Left lung (tissue), 14 donors: ENCODE measurements at places on chromosomes 2 and 18. TPM values are rescaled to one million over a fixed set of nuclear protein-coding genes. Genes with fewer than 3 reads are reported as not detected.

- no peaks in the 10 kb centered on the region for H3K27me3 ChIP-seq
- H3K4me3 ChIP-seq = no peak overlapping the region
- H3K27ac ChIP-seq = no peak overlapping the region
- DNase-seq = no peak
Observed at GRCh38 chr2:59930430-59930829, 623.0 kb downstream of the BCL11A start.

DNA sequence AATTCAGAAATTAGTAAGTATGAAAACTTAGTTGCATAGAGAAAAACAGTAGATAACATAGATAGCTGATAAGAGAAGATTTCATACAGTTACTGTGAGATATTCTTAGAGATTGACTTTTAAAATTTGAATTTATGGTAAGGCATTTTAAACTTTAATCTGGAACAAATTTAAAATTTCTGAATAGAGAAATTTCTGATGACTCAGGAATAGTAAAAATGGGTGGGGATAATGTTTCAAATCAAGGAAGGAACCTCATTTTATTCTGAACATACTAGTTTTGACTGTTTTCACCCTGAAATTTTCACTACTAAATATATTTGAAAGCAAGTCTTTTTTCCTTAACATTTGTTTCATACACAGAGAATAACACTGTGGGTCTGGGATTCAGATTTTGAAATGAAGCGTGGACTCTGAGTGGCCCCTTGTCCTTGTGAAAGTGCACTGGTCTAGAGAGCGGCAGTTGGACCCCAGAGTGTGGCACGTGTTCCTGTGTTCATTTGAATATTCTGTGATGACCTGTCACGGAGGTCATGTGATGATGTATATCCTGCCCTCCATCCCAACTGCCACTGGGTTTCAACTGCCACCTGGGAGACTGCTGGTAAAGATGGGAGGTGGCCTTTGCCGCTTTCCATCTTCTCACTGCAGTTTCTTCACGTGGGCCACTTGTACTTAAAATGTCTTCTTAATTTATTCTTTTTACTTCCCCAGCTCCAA, 38.5 kb upstream of the RAB6D start:
- H3K36me3 ChIP-seq = no peaks in the 10 kb centered on the region
- H3K4me3 ChIP-seq = no peak overlapping the region
- no peak overlapping the region for H3K27ac ChIP-seq
- no peaks in the 10 kb centered on the region for H3K27me3 ChIP-seq
- no peak for DNase-seq
- H3K4me1 ChIP-seq = no peaks in the 10 kb centered on the region

GRCh38 chr2:191625446-191625845, 52.5 kb upstream of the NABP1 start:
- no peaks in the 10 kb centered on the region for H3K4me1 ChIP-seq
- DNase-seq = no peak
- H3K4me3 ChIP-seq = no peak overlapping the region
- H3K27me3 ChIP-seq = no peaks in the 10 kb centered on the region
- H3K27ac ChIP-seq = peak overlapping the region; percentile 67
- no peaks in the 10 kb centered on the region for H3K36me3 ChIP-seq

GRCh38 chr2:154600927-154601494, 97.5 kb upstream of the KCNJ3 start:
- H3K36me3 ChIP-seq = no peaks in the 10 kb centered on the region
- no peaks in the 10 kb centered on the region for H3K4me1 ChIP-seq
- no peak overlapping the region for H3K27ac ChIP-seq
- DNase-seq = no peak

GRCh38 chr18:11269257-11269656, 119.9 kb upstream of the PIEZO2 start:
- no peaks in the 10 kb centered on the region for H3K36me3 ChIP-seq

DNA sequence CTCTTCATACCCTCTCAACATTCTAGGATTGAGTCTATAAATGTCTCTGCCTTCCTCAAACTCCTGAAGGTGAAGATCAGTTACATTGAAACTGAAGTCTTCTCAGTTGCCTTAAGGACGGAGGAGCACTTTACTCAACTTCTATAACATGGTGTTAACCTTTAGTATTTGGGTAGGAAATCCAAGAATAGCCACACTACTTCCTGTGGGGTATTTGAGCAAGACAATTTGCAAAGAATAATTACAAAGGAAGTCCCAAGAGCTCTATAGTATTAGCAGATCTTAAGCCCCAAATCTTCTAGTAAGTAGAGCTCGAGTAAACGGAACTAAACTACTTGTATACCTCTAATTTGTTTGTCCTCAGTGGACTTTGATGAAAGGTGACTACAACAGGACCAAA, 80.9 kb downstream of the SP100 start:
- no peak overlapping the region for H3K4me3 ChIP-seq
- no peaks in the 10 kb centered on the region for H3K27me3 ChIP-seq

DNA sequence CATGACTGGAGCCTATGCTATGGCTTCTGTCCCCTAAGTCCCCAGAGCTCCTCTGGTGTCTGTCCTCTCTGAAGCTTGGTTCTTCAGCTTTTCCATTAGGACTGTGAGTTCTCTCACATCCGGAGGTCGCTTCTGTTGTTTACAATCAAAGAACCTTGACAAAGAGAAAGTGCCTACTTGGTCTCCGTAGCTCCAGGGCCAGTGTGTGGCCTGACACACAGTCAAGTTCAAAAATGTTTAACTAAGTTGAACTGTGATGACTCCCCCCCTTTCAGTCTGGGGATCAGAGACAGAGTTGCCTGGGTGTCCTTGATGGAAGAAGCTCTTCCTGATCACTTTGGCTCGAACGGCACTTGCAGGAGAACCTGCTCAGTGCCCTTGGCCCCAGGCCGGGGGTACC, 26.3 kb upstream of the YWHAQ start:
- DNase-seq = no peak
- H3K4me1 ChIP-seq = no peaks in the 10 kb centered on the region
- no peak overlapping the region for H3K27ac ChIP-seq
- H3K36me3 ChIP-seq = no peaks in the 10 kb centered on the region
- H3K27me3 ChIP-seq = no peaks in the 10 kb centered on the region

DNA sequence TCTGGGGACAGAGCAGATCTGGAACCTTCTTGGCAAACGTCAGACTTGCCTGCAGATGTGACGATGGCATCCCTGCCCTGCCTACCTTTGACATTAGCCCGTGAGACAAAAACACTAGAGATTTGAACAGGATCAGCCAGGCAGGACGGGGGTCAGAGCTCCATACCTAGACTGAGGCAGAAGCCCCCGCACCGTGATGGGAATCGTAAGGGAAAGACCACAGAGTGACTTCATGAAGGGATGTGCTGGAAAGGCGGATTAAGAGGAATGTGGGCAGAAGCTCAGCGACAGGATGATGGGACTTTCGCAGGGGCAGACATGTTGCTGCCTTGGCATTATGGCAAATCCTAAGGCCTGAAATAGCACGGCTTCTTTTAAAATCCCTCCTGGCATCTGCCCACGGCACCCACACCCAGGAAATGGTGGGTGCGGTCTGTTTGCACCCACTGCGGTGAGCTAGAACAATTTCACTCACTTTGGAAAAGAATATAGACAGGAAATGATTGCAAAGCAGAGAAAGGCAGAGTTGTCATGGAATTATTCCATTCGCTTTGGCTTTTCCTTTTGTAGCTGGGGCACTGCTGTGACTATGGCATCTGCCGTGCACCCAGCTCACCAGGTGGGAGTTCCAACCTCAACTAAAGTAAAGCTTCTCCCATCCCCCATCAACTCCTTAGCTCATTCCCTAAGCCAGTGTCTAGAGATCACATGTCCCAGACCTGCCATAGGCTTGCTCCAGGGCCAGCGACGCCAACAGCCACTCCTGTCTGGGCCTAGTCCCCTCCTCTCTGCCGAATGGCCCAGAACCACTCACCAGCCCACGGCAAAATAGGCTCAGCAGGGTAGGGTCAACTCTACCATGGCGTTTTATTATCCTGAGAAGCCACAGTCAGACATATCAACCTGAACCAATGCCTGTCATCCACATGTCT, 112.7 kb upstream of the NPAS2 start:
- DNase-seq = no peak
- H3K4me3 ChIP-seq = no peak overlapping the region
- H3K27me3 ChIP-seq = no peaks in the 10 kb centered on the region
- H3K4me1 ChIP-seq = no peaks in the 10 kb centered on the region
- no peaks in the 10 kb centered on the region for H3K36me3 ChIP-seq
- H3K27ac ChIP-seq = no peak overlapping the region

GRCh38 chr18:75437979-75438378, 10.5 kb upstream of the SMIM21 start:
- no peak for DNase-seq
- H3K4me3 ChIP-seq = no peak overlapping the region
- H3K4me1 ChIP-seq = no peaks in the 10 kb centered on the region
- H3K36me3 ChIP-seq = no peaks in the 10 kb centered on the region
- no peak overlapping the region for H3K27ac ChIP-seq

DNA sequence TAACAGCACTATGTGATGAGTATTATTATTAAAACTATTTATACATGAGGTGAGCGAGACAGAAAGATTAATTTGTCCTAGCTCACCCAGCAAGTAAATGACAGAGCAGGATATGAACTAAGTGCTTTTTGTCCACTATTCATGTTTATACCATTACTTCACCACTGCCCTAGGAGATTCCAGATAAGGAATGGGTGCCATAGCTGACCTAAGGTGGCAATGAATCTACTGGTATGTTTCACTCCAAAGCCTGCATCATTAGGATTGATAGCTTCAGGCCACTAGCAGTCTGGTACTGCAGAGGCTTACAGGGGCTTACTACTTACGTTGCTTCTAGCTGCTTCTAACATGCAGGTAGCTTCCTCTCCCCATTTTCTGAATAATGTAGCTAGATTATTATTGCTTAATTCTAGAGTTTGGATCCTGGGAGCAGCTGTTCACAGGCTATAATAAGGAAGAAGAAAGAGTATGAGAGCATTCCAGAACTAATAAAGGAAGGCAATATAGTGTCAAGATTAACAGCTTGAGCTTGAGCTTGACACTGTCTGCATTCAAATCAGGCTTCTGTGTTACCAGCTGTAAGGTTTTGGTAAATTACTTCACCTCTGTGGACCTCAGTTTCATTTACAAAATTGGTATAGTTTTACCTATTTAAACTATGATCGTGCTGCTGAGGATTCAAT, 153.7 kb downstream of the GALNT3 start:
- no peak overlapping the region for H3K27ac ChIP-seq
- no peak overlapping the region for H3K4me3 ChIP-seq
- no peaks in the 10 kb centered on the region for H3K27me3 ChIP-seq
- DNase-seq = no peak
- no peaks in the 10 kb centered on the region for H3K36me3 ChIP-seq

- no peak overlapping the region for H3K27ac ChIP-seq
- H3K4me1 ChIP-seq = no peaks in the 10 kb centered on the region
- DNase-seq = no peak
Observed at GRCh38 chr2:33230842-33231241, 245.6 kb upstream of the RASGRP3 start.

GRCh38 chr2:14587119-14587518, 45.4 kb upstream of the LRATD1 start:
- H3K27me3 ChIP-seq = no peaks in the 10 kb centered on the region
- H3K36me3 ChIP-seq = no peaks in the 10 kb centered on the region
- no peak overlapping the region for H3K4me3 ChIP-seq
- H3K27ac ChIP-seq = no peak overlapping the region

GRCh38 chr2:23390152-23390551, 5.2 kb downstream of the KLHL29 start:
- H3K27ac ChIP-seq = no peak overlapping the region
- H3K4me1 ChIP-seq = peaks cover 20% of the 10 kb centered on the region
- DNase-seq = no peak
- H3K27me3 ChIP-seq = peaks cover 79% of the 10 kb centered on the region
- H3K36me3 ChIP-seq = no peaks in the 10 kb centered on the region
- no peak overlapping the region for H3K4me3 ChIP-seq

DNA sequence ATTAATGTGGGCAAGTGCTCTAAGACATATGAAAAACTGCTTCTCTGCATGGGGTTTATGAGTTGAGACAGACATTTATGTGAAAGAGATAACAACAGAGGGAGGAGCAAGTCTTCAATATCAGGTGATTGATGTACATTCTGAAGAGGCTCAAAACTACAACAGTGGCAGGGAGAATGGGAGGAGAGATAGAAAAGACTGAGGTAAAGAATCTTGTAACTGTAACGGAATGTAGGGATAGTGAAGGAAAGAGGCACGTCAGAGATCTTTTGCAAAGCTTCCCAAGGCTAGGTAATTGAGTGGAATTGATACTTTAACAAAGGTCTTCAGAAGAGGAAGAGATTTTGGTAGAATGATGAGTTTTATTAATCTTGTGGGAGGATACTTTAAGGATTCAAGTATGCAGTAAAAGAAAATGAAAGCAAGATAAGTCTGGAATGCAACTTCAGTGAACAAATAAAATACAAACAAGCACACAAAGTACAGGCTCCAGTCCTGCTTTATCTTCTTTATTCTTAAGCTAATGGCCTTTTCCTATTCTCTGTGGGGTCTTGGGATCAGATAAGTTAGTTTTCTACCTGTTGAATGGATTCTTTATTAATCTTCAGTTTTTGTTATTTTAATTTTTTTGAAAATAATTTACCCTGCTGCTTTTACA, 15.0 kb downstream of the SMAD4 start:
- peaks cover 5% of the 10 kb centered on the region for H3K4me1 ChIP-seq
- H3K36me3 ChIP-seq = no peaks in the 10 kb centered on the region
- H3K27ac ChIP-seq = peak overlapping the region; percentile 5
- H3K27me3 ChIP-seq = no peaks in the 10 kb centered on the region

- peaks cover 25% of the 10 kb centered on the region for H3K27me3 ChIP-seq
- DNase-seq = no peak
- H3K36me3 ChIP-seq = no peaks in the 10 kb centered on the region
Observed at GRCh38 chr18:79570266-79571201, 109.1 kb upstream of the CTDP1 start.

DNA sequence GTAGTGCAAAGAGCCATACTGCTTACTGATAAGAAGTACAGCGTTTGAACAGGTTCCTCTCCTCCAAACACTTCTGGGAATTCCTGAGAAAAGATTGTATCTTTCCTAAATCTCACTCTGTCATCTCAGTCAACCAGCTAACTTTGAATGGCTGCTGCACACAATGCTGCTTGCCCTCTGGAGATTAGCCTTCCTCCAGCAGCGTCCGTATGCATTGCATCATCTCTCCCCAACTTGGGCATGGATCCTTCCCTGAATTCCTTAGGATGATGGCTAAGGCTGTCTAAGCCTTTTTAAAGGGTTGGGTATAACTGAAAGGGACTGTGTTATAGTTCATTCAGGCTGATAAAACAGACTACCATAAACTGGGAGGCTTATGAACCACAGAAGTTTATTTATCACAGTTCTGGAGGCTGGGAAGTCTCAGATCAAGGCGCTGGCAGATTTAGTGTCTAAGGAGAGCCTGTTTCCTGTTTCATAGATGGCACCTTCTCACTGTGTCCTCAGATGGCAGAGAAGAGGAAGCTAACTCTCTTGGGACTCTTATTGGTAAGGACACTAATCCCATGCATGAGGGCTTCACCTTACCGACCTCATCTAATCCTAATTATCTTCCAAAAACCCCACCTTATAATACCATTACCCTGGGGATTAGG, 105.3 kb downstream of the PAX3 start:
- no peaks in the 10 kb centered on the region for H3K4me1 ChIP-seq
- DNase-seq = no peak
- H3K27me3 ChIP-seq = no peaks in the 10 kb centered on the region
- H3K36me3 ChIP-seq = no peaks in the 10 kb centered on the region
- no peak overlapping the region for H3K27ac ChIP-seq

ERMN gene
- 0.06 TPM for polyA plus RNA-seq

KYNU gene
- 0.81 TPM for polyA plus RNA-seq

ZNF532 gene
- 138 TPM for polyA plus RNA-seq

PRPF40A gene
- polyA plus RNA-seq = 125 TPM

ADAM23 gene
- 5.2 TPM for polyA plus RNA-seq

CCDC85A gene
- 2.0 TPM for polyA plus RNA-seq

FSHR gene
- not detected for polyA plus RNA-seq

PAIP2B gene
- polyA plus RNA-seq = 9.5 TPM

INHA gene
- polyA plus RNA-seq = 0.96 TPM
